ENCODE measurements at places on chromosomes 6 and 20.

DNA sequence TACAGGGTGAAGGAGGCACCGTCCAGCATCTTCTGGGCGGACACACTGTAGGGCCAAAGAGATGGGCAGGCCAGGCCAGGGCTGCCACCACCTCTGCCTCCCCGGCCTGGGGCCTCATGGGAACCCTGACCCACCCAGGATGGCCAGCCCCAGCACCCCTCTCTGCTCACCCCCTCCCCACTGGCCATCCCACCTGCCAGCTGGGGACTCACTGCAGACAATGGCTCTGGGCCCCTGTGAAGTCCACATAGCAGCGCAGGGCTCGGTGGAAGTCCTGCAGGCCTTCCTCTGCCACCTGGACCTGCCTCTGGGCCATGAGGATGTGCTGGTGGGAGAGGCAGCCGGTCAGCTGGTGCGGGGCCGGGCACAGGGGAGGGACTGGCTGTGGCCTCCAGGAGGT is 3.6 kb upstream of the C20orf144 start:
- DNase-seq: no peak
- H3K36me3 ChIP-seq: no peaks in the 10 kb centered on the region
- no peak overlapping the region for H3K27ac ChIP-seq
- H3K27me3 ChIP-seq: no peaks in the 10 kb centered on the region

DNA sequence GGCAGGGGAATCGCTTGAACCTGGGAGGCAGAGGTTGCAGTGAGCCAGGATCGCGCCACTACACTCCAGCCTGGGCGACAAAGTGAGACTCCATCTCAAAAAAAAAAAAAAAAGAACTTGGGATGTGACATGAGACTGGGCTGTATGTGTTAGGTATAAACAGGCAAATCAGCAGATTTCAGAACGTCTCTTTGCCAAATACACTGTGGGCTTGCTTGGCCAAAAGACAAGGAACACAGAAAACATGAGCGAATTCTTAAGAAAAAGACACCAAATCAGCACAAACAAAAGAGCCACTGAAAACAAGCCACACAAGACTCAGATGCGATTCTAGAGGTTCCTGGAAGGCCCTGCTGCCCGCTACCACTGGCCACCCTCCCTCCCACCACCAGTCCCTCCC is 12.5 kb downstream of the ETV7 start:
- DNase-seq: no peak

GRCh38 chr20:18394363-18394762 is 72.5 kb downstream of the DZANK1 start:
- no peak overlapping the region for H3K27ac ChIP-seq
- H3K4me1 ChIP-seq: no peaks in the 10 kb centered on the region
- no peak for DNase-seq
- no peaks in the 10 kb centered on the region for H3K36me3 ChIP-seq
- H3K27me3 ChIP-seq: no peaks in the 10 kb centered on the region

DNA sequence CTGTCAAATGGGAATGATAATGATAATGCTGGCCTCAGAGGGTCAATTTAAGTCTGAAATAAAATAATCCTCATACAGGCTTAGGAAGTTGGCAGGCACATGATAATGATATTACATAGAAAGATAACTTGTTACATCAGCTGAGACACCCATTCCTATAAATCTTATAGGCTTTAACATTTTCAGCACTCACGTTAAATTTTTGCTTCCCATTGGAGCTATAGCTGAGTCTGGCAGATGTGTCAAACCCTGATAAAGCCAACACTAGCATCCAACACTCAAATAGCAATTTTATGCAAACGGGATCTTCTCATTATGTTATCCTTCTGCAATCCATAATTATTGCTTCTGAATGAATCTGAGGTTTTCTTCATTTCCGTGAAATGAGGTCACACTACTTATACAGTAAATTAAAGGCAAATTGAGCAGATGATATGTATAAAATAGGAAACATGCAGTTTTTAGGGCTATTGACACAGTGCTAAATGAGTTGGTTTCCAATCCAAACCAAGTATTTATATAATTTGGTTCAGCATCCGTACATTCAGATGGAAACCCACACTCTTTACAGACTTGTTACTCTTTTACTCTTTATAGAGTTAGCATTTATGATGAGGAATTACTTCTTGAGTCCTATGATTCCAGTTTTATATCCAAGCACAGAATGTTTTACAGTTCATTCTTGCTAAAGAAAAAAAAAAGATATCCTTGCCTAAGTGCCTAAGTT is 481.6 kb downstream of the BTBD3 start:
- no peak for DNase-seq
- no peaks in the 10 kb centered on the region for H3K4me1 ChIP-seq
- H3K36me3 ChIP-seq: no peaks in the 10 kb centered on the region
- H3K27me3 ChIP-seq: no peaks in the 10 kb centered on the region
- H3K27ac ChIP-seq: no peak overlapping the region
- H3K4me3 ChIP-seq: no peak overlapping the region

- H3K4me1 ChIP-seq: no peaks in the 10 kb centered on the region
- no peak overlapping the region for H3K27ac ChIP-seq
- H3K4me3 ChIP-seq: no peak overlapping the region
- no peak for DNase-seq
- no peaks in the 10 kb centered on the region for H3K27me3 ChIP-seq
- no peaks in the 10 kb centered on the region for H3K36me3 ChIP-seq
Observed at GRCh38 chr20:2169456-2170088, 67.9 kb downstream of the STK35 start.

DNA sequence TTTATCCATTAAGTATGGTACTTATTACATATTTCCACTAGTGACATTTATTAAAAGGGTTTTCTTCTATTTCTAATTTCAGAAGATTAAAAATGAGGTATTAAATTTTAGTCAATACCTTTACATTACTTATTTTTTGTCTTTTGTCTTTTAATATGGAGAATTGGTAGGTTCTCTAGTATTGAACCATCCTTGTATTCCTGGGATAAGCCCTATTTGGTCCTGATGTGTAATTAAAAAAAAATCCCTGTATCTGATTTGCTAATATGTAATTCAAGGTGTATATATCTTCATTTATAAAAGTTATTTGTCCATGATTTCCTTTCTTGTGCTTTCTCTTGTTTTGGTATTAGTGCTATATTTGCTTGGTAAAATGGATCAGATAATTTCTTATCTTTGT is 153.7 kb downstream of the TRMT11 start:
- H3K36me3 ChIP-seq: no peaks in the 10 kb centered on the region
- DNase-seq: no peak
- no peak overlapping the region for H3K27ac ChIP-seq
- H3K4me3 ChIP-seq: no peak overlapping the region
- H3K4me1 ChIP-seq: no peaks in the 10 kb centered on the region

- H3K27ac ChIP-seq: no peak overlapping the region
- H3K36me3 ChIP-seq: no peaks in the 10 kb centered on the region
- no peaks in the 10 kb centered on the region for H3K27me3 ChIP-seq
- no peaks in the 10 kb centered on the region for H3K4me1 ChIP-seq
- no peak for DNase-seq
- H3K4me3 ChIP-seq: no peak overlapping the region
Observed at GRCh38 chr20:51195419-51195901, 172.6 kb upstream of the KCNG1 start.

DNA sequence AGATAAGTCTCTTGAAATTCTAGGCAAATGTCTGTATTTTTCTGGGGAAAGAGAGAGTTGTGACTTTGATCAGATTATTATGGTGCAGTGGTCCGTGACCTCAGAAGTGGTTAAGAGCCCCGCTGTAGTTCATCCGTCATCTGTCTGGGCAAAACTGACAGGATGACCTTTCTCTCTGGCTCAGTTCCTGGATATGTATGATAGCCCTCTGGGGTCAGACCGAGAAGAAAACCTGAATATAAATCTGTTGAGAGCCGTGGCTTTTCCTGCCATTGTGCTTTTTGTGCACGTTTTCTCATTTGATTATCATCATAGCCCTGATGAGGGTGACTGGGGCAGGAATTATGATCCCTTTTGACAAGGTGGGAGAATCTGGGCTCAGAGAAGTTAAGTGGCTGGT is 26.5 kb downstream of the GHRH start:
- H3K27ac ChIP-seq: no peak overlapping the region
- no peaks in the 10 kb centered on the region for H3K27me3 ChIP-seq
- DNase-seq: no peak
- peaks cover 78% of the 10 kb centered on the region for H3K36me3 ChIP-seq
- peaks cover 19% of the 10 kb centered on the region for H3K4me1 ChIP-seq

DNA sequence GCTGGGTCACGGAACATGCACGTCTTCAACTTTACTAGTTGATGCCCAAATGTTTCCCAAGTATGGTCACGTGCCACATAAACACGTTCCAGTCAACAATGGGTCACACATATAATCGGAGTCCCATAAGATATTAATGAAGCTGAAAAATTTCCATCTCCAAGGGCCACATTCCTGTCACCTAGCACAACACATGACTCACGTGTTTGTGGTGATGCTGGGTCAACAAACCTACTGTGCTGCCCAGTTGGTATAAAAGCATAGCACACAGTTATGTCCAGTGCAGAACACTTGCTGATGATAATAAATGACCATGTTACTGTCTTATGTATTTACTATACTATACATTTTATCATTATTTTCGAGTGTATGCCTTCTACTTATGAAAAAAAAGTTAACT is 68.0 kb upstream of the INSM1 start:
- no peak for DNase-seq
- H3K36me3 ChIP-seq: no peaks in the 10 kb centered on the region
- H3K4me1 ChIP-seq: no peaks in the 10 kb centered on the region
- no peaks in the 10 kb centered on the region for H3K27me3 ChIP-seq
- H3K4me3 ChIP-seq: no peak overlapping the region
- no peak overlapping the region for H3K27ac ChIP-seq

All from vagina (tissue), 2 donors.